ENCODE measurements at places on chromosomes 4 and X.

GRCh38 chr4:105369988-105370387 is 103.9 kb downstream of the PPA2 start:
- no peak for DNase-seq

DNA sequence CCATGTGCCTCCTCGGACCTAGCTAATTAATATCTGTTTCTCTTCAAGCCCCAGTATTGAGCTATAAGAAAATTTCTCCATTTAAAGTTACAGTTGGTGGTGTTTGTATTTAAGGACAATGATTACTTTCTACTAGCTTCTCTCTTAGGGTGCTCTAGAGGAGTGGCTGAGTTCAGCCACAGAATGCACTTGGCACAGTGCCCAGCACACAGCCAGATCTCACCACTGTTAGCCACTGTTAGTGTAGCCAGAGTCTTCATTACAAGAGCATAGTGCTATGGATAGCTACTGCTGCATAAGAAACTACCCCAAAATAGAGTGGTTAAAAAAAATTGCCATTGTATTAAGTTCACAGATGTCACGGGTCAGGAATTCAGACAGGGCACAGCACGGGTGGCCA is 421.3 kb downstream of the BCOR start:
- no peak for DNase-seq

GRCh38 chr4:21900211-21900610 is 48.4 kb downstream of the KCNIP4 start:
- no peak for DNase-seq

DNA sequence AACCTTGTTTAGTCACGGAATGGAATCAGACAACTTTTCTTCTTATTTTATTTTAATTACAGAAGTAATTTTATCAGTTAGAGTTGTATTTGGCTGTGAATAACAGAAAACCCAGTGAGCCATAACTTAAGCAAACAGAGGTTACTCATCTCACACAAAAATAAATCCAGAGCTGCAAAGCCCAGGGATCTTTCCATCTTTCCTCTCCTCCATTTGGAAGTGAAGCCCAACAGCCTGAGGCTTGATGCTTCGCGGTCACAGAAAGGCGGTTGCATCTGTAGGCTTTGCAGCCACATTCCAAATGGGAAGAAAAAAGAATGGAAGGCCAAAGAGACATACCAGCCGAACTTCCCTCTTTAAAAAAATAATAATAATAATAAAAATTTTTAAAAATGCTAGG is 22.6 kb downstream of the CHRNA9 start:
- no peak for DNase-seq

GRCh38 chr4:78720994-78721677 is 55.0 kb upstream of the BMP2K start:
- DNase-seq, result peak; percentile 30

- no peak for DNase-seq
Observed at GRCh38 chrX:123277347-123277746, 93.3 kb downstream of the GRIA3 start.

GRCh38 chr4:109675181-109675580 is 28.1 kb downstream of the CASP6 start:
- no peak for DNase-seq

DNA sequence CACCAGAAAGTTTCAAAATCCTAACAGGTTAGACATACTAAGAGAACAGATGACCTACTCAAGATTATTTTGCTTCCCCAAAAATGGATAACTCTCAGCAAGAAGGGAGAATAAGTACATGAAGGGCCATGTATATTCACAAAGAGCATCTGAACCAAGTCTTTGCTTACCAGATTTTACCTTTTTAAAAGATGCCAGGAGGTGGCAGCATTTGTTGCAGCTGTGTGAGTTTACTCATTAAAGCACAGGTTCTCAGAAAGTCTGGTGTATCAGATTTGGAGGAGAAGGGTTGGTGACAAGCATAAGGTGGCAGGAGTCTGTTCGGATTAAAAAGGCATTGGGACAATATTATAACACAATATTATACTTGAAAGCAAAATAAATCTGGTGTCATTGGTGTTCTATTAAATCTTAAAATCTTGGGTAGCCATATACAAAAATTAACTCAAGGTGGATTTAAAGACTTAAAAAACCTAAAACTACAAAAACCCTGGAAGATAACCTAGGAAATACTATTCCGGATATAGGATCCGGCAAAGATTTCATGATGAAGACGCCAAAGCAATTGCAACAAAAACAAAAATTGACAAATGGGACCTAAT is 51.3 kb upstream of the NFKB1 start:
- DNase-seq, result peak; percentile 57

- no peak for DNase-seq
Observed at GRCh38 chr4:12993923-12994322, 490.2 kb downstream of the RAB28 start.

DNA sequence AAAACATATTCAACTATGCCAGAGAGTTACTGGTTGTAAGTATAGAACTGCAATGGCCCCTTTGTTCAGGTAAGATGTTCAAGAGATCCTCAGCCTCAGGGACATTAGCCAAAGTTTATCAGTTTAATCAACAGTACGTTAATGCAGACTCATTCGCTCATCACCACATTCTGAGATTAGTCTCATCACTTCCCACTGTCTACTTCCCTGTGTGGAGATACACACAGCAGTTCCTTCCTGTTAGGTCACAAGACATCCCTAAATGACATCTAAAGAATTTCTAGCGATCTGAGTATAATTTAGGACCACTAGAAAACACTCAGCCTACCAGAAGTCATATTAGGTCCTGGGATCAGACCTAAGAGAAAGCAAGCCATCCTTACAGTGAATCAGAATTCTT is 10.4 kb downstream of the SLC10A7 start:
- no peak for DNase-seq

- no peak for DNase-seq
Observed at GRCh38 chrX:134963041-134963440, 27.8 kb upstream of the SMIM10 start.

DNA sequence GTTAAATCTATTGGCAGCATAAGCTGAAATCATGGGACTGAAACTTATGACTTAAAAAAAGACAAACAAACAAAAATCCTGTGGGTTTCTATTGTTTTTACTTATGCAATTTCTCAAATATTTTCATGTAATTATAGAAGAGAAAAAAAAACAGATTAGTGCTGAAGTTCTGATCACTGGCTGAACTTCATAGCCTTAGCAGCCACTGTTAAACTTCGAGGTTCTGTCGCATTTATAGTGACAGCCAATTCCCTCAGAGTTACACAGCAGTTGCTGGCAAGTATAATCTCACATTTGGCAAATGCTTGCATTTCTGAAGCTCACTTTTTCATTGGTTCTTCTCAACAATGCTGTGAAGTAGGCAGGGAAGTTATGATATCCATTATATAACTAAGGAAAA is 748.9 kb upstream of the MAGEB2 start:
- DNase-seq, result no peak

GRCh38 chr4:19259920-19260319 is 991.8 kb upstream of the SLIT2 start:
- DNase-seq, result no peak

GRCh38 chr4:155578219-155578618 is 88.4 kb upstream of the GUCY1A1 start:
- no peak for DNase-seq

- no peak for DNase-seq
Observed at GRCh38 chr4:8377103-8378075, 63.1 kb downstream of the ACOX3 start.

DNA sequence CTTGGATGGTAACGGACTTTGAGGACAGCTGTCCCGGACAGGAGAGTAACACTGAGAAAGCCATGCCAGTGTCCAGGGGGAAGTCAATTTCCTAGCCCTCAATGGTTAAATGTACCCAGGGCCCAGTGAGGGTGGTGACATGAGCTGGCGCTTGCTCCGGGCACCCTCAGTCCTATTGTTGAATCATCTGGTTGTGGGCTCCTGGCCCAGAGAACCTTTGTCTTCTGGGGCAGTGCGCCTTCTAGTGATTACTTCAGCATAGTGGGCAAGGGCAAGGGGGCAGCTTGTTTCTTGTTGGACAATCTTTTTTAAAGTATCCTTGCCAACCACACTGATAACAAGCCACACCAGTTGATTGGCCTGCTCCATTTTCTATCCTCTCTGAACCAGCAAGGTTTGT is 30.9 kb upstream of the TRPC5 start:
- no peak for DNase-seq

GRCh38 chr4:75069493-75070074 is 136.7 kb downstream of the PARM1 start:
- no peak for DNase-seq

- no peak for DNase-seq
Observed at GRCh38 chr4:1765409-1766072, 27.6 kb upstream of the FGFR3 start.

- DNase-seq, result no peak
Observed at GRCh38 chr4:8867624-8868320, 3.9 kb downstream of the HMX1 start.

GRCh38 chr4:77012726-77013125 is 63.1 kb downstream of the CCNI start:
- DNase-seq, result no peak

DNA sequence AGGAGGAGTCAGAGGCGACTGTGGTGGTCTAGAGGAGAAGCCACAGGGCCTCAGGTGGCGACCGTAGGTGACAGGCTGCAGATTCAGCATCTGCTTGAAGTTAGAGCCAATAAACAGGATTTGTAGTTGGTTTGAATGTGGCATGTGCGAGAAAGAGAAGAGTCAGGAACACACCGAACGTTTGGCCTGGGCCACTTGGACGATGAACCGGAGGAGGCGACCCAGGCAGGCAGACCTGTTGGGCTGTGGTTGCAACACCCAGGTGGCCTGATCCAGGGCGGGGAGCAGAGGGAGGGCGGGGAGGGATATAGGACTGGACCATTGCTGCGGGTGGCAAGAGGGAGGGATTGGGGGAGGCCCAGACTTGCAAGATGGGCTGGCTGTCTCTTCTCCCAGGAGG is 10.0 kb upstream of the PSAPL1 start:
- DNase-seq, result no peak

GRCh38 chr4:122890147-122890795 is 32.1 kb downstream of the NUDT6 start:
- no peak for DNase-seq

- no peak for DNase-seq
Observed at GRCh38 chrX:29044423-29045184, 457.4 kb downstream of the IL1RAPL1 start.

- DNase-seq, result no peak
Observed at GRCh38 chr4:172986114-172986513, 182.5 kb upstream of the GALNT7 start.

- DNase-seq, result no peak
Observed at GRCh38 chrX:148610328-148610698, 109.9 kb downstream of the AFF2 start.

DNA sequence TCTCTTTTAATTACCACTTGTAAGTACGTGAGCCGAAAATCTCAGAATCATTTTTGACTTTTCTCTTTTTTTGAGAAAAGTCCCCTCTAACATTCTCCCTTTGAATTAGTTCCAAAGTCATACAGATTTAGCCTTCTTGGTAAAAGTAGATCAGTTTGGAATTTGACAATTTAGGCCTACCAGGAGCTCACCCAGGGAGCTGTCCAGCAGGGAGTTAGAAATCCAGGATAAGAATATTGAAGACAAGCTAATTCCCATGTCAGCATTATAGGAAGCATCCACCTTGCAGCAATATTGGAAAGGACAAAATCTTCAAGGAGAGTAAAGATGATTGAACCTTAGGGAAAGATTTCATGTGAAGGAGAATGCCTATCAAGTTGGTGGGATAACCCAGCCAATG is 352.2 kb upstream of the CPEB2 start:
- DNase-seq, result no peak

DNA sequence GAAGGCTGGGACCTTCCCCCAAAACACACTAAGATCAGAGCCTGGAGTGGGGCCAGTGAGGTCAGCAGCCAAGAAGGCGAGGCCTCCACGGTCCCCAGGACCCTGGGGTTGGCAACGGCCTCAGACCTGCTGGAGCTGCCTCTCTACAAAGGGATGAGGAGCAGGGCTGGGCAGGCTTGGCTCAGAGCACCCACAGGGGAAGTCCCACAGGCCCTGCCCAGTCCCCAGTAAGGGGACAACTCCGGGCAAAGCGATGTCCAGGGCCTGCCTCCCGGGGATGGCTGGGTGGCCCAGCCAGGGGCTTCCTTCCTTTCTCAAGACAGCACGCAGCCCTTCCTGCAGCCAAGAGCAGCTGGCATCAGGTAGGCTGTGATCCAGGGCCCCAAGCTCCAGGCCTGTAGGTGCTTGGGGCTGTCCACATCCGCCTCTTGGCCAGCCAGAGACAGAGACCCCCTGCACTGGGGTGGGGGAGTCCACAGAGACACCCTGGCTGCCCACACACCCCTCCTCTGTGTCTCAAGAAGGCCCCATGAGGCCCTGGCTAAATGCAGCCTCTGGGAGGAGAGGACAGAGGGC is 5.7 kb downstream of the MXD4 start:
- DNase-seq, result peak; percentile 1

- DNase-seq, result no peak
Observed at GRCh38 chr4:40212674-40213527, 16.1 kb downstream of the RHOH start.

GRCh38 chrX:102712216-102712966 is at the start of gene GPRASP2:
GPRASP2 (plus strand) TSS chrX:102712448; CDS start chrX:102714870, 2,422 bp downstream.
- DNase-seq, result peak; percentile 34

- no peak for DNase-seq
Observed at GRCh38 chrX:40104985-40105834, 7.5 kb upstream of the BCOR start.

DNA sequence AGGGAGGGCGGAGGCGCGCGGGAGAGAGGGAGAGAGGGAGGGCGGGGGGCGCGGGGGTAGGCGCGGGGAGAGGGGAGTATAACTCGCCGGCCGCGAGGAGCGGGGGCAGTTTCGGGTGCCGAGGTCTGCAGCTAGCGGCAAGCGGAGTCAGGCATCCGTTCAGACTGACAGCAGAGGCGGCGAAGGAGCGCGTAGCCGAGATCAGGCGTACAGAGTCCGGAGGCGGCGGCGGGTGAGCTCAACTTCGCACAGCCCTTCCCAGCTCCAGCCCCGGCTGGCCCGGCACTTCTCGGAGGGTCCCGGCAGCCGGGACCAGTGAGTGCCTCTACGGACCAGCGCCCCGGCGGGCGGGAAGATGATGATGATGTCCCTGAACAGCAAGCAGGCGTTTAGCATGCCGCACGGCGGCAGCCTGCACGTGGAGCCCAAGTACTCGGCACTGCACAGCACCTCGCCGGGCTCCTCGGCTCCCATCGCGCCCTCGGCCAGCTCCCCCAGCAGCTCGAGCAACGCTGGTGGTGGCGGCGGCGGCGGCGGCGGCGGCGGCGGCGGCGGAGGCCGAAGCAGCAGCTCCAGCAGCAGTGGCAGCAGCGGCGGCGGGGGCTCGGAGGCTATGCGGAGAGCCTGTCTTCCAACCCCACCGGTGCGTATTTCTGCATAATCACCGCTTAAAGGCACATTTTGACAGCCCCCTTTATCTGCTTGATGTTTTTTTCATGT is at the start of gene POU4F2:
Gene POU4F2 (plus strand): TSS at position 108 of the 720 bp plus-strand sequence. CDS start 248 bp downstream, at position 356.
- DNase-seq, result peak; percentile 39

Measured in stimulated activated CD4-positive, alpha-beta T cell treated with anti-CD3 and anti-CD28 coated beads, Interleukin-15, amount 100 ng/mL, for 24 hours (primary cell).